ENCODE measurements at places on chromosomes 16 and 17.

DNA sequence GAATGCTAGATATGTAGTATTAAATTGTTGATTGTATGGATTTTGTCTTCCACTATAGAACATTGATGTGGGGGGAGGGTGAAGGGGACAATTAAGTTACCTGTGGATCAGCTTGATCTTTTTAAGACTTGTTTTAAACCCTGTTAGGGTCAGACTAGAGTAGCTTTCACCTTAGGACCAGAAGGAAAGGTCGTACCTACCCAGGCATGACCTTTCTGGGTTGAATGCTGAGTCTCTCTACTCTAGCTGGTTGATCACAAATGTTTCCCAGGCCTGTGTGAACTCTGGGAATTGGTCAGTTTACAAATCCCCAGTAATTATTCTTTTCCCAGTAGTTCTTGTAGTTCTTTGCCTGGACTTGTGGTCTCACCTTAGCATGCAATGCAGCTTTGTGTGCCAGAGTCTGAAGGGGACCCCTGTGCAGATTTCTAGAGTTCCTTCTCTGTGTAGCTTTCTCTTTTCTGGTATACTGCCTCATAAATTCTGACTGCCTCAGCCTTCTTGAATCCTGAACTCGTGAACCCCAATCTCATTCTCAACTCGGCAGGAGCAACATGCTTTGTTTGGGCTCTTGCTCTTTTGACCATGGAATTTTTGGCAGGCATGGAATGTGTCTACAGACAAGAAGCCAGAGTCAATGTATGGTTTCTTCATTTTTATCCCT is 54.1 kb downstream of the VMP1 start:
- DNase-seq: no peak

DNA sequence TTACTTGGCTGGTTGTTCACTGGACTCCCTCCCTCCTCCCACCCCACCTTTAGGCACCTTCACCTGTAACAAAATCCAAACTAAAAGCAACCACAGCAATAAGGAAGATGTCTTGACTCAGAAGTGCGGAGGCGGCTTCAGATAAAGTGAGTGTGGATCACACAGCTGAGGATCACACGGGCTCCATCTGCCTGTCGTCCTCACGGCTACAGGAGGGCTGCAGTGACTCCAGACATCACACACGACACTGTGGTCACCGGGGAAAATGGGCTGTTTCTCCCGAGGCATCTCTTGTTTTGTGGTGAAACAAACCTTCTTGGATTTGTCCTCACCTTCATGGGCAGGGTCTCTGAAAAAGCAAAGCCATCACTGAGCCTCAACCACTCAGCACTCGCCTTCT is 7.9 kb upstream of the ACSF3 start:
- DNase-seq: no peak

DNA sequence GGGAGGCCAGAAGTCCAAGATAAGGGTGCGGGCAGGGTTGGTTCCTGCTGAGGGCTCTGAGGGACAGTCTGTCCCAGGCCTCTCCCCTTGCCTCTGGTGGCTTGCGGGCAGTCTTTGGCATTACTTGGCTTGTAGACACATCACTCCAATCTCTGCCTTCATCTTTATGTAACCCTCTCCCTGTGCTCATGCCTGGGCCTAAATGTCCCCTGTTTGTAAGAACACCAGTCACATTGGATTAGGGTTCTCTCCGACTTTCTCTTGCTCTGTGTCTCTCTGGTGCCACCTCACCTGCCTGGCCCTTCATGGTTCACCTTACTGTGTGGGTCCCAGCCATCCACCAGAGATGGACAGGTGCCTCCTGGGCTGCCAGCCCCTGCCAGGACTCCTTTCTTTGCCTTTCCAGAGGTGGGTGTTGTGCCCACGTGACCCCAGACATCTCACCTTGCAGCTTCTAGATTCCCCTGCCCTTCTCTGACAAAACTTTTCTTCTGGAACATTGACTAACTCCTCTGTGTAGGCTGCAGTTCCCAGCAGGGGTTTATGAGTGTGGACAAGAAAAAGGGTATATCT is 205.8 kb downstream of the MSI2 start:
- no peak for DNase-seq

- DNase-seq: no peak
Measured at GRCh38 chr17:66842505-66842904, 7.6 kb downstream of the CACNG5 start.

GRCh38 chr17:43351691-43352090 is 47.1 kb upstream of the ARL4D start:
- DNase-seq: no peak
